Thymus (tissue), 14 donors: ENCODE measurements at places on chromosomes 3 and 15.

GRCh38 chr15:73787621-73788020 lies 34.5 kb upstream of the INSYN1 start:
- no peak overlapping the region for H3K4me3 ChIP-seq
- H3K36me3 ChIP-seq = no peaks in the 10 kb centered on the region
- no peak overlapping the region for H3K27ac ChIP-seq
- DNase-seq = no peak
- H3K4me1 ChIP-seq = no peaks in the 10 kb centered on the region

DNA sequence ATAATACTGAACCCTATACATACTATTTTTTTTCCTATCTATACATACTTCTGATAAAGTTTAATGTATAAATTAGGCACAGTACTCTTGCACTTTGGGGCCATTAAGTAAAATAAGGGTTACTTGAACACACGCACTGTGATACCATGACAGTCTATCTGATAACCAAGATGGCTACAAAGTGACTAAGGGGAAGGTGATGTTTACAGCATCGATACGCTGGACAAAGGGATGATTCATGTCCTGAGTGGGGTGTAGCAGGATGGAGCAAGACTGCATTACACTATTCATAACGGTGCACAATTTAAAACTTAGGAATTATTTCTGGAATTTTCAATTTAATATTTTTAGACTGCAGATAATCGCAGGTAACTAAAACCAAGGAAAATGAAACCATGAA lies 30.0 kb upstream of the SLC2A2 start:
- H3K4me1 ChIP-seq = no peaks in the 10 kb centered on the region
- no peak for DNase-seq
- H3K4me3 ChIP-seq = no peak overlapping the region
- H3K36me3 ChIP-seq = no peaks in the 10 kb centered on the region
- H3K27me3 ChIP-seq = no peaks in the 10 kb centered on the region
- no peak overlapping the region for H3K27ac ChIP-seq

GRCh38 chr15:73293773-73294172 lies 75.0 kb downstream of the HCN4 start:
- H3K4me1 ChIP-seq = no peaks in the 10 kb centered on the region
- no peaks in the 10 kb centered on the region for H3K27me3 ChIP-seq
- no peak for DNase-seq
- H3K27ac ChIP-seq = no peak overlapping the region
- H3K36me3 ChIP-seq = no peaks in the 10 kb centered on the region
- no peak overlapping the region for H3K4me3 ChIP-seq

GRCh38 chr15:87874896-87875711 lies 381.4 kb downstream of the NTRK3 start:
- no peaks in the 10 kb centered on the region for H3K27me3 ChIP-seq
- H3K4me3 ChIP-seq = no peak overlapping the region
- no peak overlapping the region for H3K27ac ChIP-seq
- H3K4me1 ChIP-seq = no peaks in the 10 kb centered on the region
- no peaks in the 10 kb centered on the region for H3K36me3 ChIP-seq
- no peak for DNase-seq

DNA sequence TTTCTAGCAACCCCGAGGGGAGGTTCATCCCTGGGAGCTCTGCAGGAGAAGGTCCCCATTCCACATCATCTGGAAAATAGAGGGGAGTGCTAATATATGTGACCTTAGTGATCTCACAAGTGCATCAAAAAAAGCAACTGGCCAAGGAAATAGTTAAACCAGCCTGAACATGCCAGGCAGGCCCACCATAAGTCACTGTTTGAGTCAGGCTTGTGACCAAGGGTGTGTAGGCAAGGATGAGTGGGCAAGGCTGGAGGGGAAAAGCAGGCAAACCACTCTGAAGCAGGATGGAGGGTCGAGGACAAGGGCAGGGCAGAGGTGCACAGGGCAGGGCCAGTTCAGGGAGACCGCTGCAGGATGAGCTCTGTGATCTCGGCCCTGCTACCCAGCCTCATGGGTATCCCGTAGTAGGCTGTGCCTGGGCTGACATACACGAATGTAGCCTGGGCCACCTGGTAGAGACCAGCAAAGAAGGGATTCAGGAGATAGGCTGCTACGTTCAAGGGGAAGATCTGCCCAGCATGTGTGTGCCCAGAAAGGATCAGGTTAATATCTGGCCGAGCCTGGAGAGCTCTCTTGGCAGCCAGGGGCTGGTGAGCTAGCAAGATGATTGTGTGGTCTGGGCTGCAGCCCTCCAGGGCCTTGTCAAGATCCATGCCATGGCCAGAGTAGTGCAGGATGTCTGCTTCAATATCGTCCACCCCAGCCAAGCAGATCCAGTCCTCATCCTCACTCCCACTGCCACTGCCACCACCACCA lies 4.3 kb downstream of the GLB1 start:
- no peaks in the 10 kb centered on the region for H3K27me3 ChIP-seq
- H3K4me1 ChIP-seq = peaks cover 10% of the 10 kb centered on the region
- H3K36me3 ChIP-seq = peaks cover 13% of the 10 kb centered on the region
- H3K27ac ChIP-seq = no peak overlapping the region

DNA sequence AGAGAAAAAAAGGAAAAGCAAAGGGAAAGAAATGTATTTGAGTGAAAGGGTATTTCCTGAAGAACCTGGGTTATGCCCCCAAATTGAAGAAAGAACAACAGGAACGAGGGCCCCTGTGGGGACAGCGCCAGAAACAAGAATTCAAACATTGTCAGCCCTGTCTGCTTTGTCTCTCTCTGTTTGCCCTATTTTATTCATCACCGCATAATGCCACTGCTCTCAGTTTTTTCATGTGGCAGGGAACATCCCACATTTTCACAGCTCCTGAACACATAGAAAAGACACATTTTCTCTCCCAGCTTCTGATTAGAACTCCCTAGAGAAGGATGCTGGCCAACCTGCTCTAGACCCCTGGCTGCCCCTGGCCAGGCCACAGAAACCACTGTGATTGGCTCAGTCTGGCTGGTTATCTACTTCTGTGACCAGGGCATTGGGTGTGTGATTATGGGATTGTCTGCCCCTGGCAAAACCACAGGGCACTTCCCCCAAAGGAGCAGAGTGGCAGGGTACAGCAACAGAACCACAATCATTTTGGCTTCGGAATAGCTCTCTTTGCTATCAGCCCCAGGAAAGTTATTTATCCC lies 31.3 kb upstream of the CCDC54 start:
- no peak overlapping the region for H3K27ac ChIP-seq
- no peak for DNase-seq
- H3K4me1 ChIP-seq = no peaks in the 10 kb centered on the region
- no peak overlapping the region for H3K4me3 ChIP-seq
- no peaks in the 10 kb centered on the region for H3K27me3 ChIP-seq

GRCh38 chr3:50241163-50241562 lies 5.2 kb downstream of the GNAI2 start:
- H3K4me3 ChIP-seq = no peak overlapping the region
- peak overlapping the region; percentile 20 for H3K27ac ChIP-seq
- DNase-seq = no peak
- peaks cover 24% of the 10 kb centered on the region for H3K36me3 ChIP-seq
- no peaks in the 10 kb centered on the region for H3K27me3 ChIP-seq
- H3K4me1 ChIP-seq = peaks cover 79% of the 10 kb centered on the region

- no peak for DNase-seq
- H3K36me3 ChIP-seq = no peaks in the 10 kb centered on the region
- peaks cover 11% of the 10 kb centered on the region for H3K4me1 ChIP-seq
These were observed 699 bp downstream of the MEGF11 start for GRCh38 chr15:66252685-66253417.
